ENCODE measurements at places on chromosomes 12 and 14.

DNA sequence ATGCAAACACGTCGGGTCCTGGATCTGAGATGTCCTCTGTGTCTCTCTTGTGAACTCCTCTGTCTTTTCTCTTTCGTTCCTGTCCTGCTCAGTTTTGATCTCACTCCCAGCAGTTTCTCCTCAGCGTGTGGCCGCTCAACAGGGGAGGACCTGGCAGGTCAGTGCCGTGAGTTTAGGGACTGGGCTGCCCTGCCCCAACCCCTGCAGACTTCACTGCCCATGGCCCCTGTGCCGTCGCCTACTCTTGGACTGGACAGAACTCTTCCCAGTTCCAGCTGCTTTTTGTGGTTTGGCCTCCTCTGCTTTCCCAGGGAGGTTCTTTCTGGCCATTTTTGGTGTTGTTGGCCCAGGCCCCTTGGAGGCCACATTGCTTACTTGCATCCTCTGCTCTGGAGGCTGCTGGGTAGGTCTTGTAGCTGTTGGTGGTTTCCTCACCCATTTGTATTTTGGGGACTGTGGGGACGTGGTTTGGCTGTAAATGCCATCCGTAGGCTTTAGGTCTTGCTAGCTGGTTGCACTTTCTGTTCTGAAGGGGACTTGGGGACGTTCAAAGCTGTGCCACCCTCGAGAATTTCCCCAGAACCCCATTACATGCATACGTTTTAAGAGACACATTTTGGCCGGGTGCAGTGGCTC is 20.0 kb upstream of the DNAH10 start:
- DNase-seq, result no peak

DNA sequence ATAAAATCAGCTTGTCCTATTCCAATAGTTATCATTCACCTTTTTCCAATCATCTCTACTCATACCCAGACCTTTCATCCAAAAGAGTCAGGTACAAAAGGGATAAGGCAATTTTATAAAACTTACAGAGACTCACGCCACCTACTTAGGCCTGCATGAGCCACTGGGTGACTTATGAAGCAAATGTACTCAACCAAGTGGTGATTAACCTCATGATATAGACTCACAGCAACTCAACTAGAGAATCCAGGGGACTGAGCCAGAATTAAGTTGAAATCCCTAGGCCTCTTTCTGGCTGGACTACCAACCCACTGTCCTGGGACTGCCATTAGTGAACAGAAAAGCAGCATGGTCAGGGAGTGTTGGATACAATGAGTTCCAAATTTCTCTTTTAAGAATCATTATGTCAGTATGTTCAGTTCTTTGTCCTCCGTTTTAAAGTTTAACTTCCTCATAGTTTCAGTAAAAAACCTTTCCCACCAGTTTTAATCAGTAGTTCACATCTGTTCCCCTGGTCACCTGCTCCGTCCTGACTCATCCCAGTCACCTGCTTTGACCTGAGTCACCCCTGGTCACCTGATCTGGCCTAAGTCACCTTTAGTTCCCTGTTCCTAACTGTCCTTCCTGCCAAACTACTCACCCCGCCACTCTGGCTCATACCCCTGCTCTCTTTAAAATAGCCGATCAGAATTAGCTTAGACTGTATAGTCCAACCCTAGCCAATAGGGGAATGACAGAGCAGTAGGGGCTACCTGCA is 36.8 kb downstream of the SPTSSA start:
- no peak for DNase-seq

- no peak for DNase-seq
Measured at GRCh38 chr14:53002576-53002975, 51.7 kb upstream of the FERMT2 start.

DNA sequence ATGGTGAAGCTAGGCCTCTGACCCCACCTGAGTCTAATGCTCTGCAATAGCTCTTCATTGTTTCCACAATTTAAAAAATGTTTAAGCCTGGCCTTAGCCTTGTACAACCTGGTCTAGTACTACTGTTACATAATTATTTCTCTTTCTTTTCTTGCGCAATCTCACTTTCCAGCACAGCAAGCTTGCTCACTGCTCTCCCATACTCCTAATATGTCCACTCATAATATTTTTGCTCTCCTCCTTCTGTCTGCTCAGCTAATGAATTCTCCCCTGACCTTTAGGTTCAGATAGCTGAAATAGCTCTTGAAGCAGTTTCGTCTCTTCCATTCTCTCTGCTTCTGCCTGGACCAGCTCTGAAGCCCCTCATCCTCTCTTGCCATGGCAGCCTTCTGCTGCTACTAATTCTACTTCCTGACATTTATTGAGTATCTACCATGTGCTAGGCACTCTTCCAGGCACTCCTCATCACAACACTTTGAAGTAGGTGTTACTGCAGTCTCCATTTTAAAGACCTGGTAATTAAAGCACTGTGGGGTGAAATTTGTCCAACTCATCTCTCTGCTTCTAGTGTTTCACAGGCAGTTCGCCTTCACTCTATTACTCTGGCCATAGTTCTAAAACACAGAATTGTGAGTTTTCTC is 2.8 kb upstream of the SLC48A1 start:
- DNase-seq, result no peak

- DNase-seq, result no peak
Measured at GRCh38 chr12:54029529-54030441, 1.5 kb downstream of the HOXC6 start.

Measured in D721Med (cell line).